ENCODE measurements at places on chromosomes 4 and X.

- DNase-seq: no peak
These were observed 24.2 kb upstream of the PGRMC2 start for GRCh38 chr4:128311659-128312403.

DNA sequence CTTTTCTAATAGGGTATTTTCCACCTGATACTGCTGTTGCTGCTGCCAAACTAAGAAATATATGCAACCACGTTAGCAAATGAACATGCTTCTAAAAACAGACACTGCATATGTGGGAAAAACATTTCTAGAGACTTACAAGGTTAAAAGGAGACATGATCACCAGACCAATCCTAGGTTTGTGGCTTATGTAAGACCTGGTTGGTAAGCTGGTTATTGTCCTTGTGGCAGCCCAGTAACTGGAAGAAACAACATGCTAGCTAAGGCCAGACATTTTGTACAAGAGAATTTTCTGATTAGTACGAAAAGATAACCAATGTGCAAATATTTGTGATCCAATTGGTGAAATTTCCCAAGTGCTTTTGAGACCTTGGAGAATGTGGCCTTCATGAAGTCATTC lies 112.0 kb downstream of the AFF2 start:
- DNase-seq: no peak

DNA sequence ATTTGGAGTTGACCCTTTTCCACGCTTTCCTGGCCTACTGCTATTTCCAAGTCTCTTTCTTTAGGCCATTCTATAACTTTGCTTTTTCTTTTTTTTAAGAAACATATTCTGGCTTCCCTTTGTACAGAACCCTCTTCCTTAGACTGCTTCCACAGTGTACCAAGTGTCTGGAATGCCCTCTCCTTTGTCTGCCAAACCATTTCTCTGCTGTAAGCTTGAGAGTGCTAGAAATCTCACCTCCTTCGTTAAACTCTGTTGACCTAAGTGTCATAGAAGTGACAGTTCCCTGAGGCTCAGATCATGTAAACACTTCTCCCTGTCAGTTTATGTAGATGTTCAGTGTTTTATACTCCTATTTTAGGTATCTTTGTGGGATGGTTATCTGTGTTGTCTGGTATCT lies 108.4 kb downstream of the EDA start:
- DNase-seq: no peak

GRCh38 chr4:87390551-87390890 lies 467 bp downstream of the HSD17B11 start:
- no peak for DNase-seq

GRCh38 chr4:37000281-37000680 lies 244.3 kb upstream of the NWD2 start:
- no peak for DNase-seq

GRCh38 chrX:10781847-10782530 lies 161.6 kb upstream of the MID1 start:
- DNase-seq: no peak

- peak; percentile 16 for DNase-seq
These were observed 7.3 kb downstream of the SPARCL1 start for GRCh38 chr4:87521757-87522374.

DNA sequence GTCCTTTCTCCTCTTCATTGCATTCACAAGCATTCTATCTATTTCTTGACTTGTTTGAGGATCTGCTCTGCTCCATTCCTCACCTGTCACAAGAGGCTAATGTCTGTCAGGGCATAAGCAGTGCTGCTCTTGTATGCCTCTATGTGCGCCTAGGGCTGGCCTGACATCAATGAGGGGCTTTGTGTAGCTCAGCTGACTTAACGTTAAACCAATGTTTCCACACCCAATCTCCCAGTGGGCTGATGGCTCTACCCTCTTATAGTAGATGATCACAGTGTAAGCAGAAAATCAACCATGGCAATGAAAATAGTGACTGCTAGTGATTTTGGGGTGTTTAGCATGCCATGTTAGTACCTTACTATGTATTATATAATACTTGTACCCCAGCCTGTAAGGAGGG lies 139.0 kb downstream of the UNC5C start:
- no peak for DNase-seq

DNA sequence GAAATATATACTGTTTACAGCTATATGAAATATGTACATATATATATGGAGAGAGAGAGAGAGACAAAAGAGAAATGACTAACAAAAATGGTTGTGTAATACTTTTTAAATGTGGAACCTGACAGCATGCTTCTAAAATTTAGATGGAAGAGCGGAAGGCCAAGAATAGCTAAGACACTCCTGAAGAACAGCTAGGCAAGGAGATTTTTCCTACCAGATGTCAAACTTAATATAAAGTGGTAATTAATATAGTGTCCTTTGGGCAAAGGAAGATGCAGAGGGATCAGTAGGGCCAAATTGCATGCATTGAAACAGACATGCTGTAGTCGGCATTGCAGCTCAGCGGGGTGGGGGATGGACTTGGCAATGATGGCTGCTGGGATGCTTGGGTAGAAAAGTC lies 45.2 kb downstream of the ADD1 start:
- DNase-seq: no peak

DNA sequence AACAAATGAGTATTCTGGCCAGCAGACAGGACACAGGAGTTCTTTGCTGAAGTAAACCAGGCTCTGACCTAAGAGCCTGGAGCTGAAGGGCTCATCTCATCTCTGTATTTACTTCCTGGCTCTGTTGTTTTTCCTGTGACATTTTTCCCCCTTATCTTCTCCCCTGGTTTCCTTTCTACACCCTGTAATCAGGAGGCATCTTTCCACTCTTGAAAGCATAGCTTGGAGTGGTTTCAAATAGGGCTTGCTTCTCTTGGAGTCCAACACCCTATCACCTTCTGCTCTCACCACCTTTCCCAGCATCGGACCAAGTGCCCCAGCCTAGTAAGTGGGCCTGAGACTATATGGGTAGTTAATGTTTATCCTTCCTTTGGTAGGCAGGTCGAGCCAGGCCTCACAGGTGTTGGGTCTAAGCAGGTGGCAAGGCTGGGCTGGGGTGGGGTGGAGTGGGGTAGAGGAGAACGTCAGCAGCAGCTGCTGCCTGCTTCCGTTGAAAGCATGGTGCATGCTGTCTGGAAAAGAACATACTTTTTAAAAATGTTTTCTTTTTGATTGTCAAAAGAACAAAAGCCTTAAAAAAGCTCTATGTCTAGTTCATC lies 1.2 kb downstream of the DRP2 start:
- no peak for DNase-seq

Data from astrocyte of the cerebellum (primary cell).